ENCODE measurements at places on chromosomes 2 and 18.
A peak's percentile ranks its signal among the peaks of the same experiment; 100 is the strongest.

GRCh38 chr2:23235292-23235691 lies 149.7 kb upstream of the KLHL29 start:
- peak; percentile 46 for DNase-seq

DNA sequence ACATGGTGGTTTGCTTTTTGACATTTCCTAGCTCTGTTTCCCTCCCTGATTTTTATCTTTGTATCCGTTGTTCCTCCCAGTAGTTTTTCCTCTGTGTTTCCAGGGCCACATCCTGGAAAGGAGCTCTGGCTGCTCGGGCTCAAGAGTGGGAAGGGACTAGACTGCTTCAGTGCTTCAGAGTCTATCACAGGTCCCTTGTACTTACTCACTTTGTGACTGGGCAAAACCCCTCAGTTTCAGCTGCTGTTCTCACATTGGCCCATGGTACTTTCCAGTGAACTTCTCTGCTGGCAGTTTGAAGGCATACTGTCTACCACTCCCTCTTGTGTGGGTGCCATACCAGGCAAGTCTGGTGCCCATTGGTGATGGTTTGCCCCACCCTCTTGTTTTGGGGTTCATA lies 7.5 kb upstream of the STAMBP start:
- DNase-seq, result no peak

DNA sequence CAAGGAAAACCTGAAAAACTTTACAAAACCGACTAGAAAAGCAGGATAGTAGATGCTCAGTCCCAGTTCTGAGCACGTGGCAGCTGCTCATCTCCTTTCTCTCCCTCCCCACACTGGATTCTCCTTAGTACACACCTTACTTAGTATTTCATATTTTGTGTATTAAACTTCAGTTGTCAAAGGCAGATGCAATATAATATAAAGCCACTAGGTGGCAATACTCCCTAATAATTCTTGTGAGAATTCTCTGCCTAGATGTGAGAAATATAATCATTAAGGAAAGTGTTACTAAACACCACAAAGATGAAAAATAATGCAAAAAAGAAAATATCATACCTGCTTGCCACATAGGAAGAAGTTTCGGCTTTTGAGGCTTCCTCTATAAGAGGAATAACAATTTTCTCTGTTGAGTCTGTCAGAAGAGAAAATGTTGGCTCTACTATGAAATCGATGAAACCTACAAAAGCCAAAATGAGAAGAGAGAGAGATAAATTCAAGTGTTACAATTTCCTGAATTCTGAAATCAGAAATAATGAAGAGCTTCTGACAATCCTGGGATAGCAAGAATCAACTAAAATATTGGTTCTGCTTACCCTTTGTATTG lies 200.6 kb downstream of the PPP1R1C start:
- DNase-seq, result no peak

GRCh38 chr2:223477318-223477717 lies 124.8 kb downstream of the SCG2 start:
- DNase-seq, result no peak

DNA sequence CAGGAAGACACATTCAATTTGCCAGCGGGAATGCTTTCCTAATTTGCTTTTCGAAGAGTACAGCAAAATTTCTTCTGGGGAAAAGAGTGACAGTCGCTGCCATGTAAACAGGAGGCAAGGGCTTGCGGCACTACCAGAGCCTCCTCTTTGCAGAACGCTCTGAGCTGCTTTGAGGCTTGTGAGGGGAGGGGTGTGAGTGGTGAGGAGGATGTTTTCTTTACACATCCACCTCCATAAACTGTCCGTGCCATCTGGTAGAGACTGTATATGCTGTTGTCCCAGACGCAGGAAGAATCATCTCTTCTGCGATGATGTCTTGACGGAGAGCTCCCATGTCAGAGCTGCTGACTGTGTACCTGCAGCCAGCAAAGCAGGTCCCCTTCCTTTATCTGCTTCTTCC lies 138.0 kb downstream of the SOCS6 start:
- DNase-seq, result no peak

- DNase-seq, result no peak
These were observed 47.0 kb downstream of the EFEMP1 start for GRCh38 chr2:55876429-55877086.

DNA sequence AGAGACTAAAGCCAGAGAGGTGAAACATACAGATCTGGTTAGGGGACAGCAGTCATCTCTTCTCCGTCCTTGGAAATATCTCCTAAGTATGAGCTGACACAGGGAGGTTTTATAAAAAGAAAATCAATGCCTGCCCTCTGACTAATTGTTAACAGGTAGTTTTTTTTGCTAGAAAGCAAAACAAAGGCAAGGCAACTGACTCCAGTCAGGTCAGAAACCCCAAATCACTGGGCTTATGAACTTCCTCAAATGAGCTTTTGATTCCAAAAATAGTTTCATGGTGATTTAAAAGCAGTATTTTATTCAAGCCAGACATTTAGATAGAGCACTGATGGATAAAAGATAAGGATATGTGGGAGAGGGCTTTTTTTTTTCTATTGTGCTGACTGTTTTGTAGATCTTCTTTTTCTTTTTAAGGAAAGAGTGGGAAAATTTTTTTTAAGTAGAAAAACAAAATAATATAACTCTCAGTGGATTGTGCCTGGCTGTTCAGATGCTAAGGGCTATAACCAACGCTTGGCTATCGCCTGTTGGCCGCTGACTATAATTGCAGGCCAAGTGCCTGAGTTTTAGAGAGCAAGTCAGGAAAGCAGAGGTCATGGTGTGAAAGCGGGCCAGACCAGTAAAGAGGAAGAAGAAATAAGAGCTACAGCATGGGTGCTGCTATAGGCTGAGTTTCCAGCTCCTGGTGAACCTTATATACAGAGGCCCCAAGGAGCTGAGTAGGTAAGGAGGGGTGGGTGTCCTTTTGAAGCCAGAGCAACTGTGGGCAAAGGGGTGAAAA lies 44.9 kb downstream of the MRPL35 start:
- no peak for DNase-seq

DNA sequence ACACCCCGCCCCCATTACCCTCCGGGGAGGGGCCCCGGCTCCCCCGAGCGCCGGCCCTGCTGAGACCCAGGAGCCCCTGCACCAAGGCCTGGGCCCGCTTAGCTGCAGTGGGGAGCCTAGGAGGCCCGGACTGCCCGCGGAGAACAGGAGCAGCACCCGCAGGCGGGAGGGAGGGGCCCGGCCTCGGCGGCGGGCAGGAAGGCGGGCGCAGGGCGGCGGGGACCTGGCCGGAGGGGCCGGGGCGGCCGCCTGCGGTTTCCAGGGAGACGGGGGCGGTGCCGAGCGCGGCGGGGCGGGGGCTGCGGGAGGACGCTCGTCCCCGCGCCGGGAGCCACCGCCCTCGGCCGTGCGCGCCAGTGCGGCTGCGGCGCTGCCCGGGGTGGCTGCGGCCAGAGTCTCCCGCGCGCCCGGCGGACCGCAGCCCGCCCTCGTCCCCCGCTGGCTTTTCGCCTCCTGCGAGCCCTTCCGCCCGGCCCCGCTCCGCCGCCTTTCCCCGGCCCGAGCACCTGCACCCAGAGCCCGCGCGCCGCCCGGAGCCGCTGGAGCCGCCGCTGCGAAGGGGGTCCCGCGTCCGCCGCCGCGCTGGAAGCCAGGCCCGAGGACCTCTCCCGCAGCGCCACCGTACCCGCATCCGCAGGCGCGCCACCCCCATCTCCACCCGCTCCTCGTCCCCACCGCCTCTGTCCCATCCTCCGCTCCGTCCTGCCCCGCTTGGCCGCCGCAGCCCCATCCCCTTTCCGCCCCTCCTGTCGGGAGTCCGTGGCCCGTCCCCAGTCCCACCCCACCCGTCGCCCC lies 17.2 kb downstream of the GPC1 start:
- DNase-seq, result peak; percentile 94

GRCh38 chr2:226836548-226836885 lies 663 bp downstream of the RHBDD1 start:
- peak; percentile 16 for DNase-seq

DNA sequence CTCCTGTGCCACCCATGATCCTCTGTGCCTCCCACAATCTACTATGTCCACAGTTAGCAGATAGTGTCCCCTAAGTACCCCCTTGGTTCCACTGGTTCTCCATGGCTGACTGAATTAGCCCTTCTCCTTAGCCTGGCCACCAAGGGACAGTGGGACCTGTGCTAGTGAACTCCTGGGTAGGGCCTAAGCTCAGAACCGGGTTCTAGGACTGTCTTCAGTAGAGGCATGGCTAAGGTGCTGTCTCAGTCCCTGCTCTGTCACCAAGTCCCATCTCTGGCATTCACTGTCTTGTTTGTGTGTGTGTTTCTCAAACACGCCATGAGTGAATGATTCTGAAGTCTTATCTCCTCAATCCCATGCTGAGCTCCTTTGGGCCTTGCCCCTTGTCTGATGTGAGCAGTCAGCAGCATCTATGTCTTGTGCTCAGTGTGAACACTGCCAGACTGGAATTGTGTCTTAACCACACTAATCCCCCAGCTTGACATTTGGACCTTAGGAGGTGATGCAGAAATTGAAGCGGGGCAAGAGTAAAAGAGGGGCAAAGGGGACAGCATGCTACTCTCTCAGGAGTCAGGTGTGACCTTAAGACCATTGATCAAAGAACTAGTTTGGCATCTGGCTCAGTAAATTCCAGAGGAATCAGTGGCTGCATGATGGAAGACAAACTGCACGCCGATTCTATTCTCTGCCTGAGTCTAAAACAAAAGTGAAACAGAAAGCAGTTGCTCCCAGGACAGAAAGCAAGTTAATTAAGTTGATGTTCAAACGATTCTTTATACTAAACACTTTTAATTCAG lies 190.5 kb downstream of the ALPK2 start:
- DNase-seq, result peak; percentile 46

- no peak for DNase-seq
These were observed 130.5 kb upstream of the SLC1A4 start for GRCh38 chr2:64858541-64859311.

GRCh38 chr18:33372442-33372841 lies 68.1 kb downstream of the CCDC178 start:
- DNase-seq, result no peak

- no peak for DNase-seq
These were observed 124.2 kb downstream of the LPIN1 start for GRCh38 chr2:11870584-11870983.

- DNase-seq, result no peak
These were observed 41.6 kb upstream of the GORASP2 start for GRCh38 chr2:170887496-170887895.

DNA sequence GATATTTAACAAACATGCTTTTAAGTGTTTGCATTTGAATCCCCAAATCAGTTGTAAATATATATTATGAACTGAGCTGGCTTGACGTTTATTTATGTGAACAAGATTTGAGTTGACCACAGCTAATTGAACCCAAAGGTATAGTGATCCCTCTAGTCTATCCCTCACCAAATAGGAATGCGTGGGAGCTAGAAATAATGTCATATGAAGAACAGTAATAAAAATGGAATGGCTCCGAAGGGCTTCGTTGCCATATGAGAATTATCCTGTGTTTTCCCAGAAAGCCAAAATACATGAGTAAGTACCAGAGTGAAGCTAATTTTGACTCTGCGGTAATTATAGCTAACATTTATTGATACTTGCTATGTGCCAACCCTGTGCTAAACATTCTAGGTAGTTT lies 142.7 kb downstream of the ADCYAP1 start:
- DNase-seq, result no peak

GRCh38 chr2:39325966-39326365 lies 82.2 kb upstream of the CDKL4 start:
- DNase-seq, result peak; percentile 4

DNA sequence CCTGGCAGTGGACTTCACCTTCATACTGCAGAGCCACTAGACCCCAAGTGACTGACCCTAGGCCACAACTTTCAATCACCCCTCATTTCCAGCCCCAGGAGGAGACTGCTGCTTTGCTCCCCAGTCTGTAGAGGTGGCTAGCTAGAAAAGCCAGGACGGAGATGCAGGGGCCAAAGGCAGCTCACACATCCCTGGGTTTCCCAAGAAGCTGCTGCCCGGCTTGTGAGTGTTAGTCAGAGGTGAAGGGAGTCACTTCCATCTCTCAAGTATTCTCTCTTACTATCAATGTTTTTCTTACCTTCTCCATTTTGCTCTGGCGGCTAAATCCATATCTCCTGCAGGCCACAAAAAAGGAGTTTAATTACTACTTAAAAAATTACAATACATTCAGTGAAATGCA lies 36.2 kb downstream of the CCDC93 start:
- DNase-seq, result no peak

GRCh38 chr2:155100261-155100660 lies 401.8 kb downstream of the KCNJ3 start:
- no peak for DNase-seq

DNA sequence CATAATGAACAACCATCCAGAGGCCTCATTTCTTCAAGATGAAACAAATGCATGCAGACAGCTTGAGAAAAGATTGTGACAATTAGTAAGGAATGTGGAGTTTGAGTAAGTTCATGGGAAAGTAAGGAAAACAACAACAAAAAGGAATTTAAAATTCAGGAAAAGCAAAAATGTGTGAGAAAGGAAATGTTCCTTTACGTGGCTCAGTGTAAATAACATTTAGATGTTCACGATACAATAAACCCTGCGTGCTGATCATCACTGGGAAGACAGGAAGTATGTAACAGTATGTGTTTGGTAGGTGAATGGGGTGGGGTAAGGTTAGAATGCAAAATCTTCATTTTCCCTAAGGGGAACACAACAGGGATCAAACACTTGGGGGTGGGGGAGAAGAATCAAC lies 72.7 kb downstream of the TRIP12 start:
- no peak for DNase-seq

DNA sequence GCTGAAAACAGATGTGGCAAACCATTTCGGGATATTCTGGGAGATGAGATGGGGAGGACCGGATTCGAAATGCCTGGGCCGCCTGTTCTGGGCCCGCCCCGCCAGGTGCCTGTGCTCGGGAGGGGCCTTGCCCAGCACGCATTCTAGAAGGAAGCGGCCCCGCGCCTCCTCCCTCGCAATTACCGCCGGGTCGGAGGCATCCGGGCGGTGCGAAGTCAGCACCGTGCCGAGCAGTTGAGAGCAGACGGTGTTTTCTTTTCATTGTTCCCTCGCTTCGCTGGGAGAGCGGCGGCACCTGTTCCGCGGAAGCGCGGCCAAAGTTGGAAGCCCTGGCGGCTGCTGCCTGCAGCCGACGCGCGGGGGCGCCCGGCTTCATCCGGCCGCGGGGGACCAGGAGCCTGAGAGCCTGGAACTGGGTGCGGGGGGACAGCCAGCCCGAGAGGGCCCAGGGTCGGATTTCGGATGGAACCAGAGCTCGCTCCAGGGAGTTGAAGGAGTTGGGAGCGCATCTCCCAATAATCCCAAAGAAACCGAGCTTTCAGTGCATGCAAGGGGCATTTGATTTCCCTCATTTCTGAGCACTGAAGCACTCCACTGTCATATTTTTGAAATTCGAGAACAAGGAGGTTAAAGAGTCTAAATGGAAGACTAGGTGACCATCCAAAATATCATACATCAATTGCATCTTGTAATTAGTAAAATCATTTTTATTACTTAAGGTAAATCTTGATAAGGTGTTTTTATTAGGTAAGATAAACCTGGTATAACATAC lies 241.8 kb upstream of the RAB12 start:
- DNase-seq, result peak; percentile 36

Measured in AG08396 (cell line).